ENCODE measurements at places on chromosomes 3 and 15.

DNA sequence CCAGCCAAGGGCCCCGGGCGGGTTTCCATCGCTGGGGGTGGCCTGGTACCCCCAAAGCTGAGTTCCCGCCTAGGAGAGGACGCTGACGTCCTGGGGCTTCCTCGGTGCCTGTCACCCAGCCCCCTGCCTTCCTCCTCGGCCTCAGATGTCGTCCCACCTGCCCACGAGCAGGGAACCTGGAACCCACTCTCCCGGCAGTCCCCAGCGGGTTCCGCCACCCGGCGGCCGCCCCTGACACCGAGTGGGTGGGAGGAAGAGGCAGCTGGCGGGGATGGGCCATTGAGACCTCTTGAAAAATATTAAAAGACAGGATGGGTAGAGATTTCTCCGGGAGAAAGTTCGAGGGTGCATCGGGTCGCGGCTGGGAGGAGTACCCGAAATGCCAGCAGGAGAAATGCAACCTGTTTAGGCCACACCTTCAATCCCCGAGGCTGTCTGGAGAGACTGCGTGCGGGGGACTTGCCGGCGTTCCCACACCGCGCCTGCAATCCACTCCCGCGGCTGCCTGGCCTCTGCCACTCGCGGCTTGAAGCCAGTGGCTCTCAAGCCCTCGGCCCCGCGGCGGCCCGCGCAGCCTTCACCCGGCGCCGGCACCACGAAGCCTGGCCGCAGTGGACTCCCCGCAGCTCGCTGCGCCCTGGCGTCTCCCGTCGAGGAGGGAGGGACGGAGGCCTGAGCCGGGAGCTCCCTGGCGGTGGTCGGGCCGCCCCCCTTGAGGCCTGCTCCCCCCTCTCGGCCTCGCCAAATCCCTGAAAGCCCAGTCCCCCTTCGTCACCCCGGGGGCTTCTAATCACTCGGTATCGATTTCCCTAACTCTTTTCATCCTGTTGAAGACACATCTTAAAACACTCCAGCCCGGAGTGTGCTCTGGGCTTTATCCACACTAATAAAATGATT lies 8.6 kb upstream of the NR2F2 start:
- peak; percentile 78 for DNase-seq

GRCh38 chr3:171831936-171832335 lies 11.2 kb upstream of the TMEM212 start:
- DNase-seq: no peak

DNA sequence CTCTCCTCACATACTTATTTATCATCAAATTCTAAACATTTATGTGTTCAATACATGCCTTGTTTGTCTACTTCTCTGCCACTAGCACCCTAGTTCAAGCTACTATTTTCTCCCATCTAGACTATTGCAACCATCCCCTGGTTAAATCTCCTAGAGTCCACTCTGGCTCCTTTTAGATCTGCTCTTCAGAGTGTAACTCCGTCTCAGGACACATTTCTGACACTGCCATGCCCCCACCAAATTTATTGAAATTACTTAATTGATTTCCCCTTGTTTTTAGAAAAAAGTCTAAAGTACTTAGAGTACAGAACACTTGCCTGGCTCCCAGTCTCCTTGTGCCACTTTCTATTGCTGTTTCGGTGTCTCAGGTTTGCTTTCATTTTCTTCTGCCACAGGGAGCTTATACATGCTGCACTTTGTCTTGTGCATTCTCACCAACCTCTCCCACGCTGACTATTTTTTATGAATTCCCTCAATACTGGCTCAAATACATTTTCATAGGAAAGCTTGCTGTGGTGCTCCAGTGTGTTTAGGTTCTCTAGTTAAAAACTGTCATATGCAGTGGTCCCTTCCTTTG lies 792.3 kb downstream of the DIPK2A start:
- no peak for DNase-seq

DNA sequence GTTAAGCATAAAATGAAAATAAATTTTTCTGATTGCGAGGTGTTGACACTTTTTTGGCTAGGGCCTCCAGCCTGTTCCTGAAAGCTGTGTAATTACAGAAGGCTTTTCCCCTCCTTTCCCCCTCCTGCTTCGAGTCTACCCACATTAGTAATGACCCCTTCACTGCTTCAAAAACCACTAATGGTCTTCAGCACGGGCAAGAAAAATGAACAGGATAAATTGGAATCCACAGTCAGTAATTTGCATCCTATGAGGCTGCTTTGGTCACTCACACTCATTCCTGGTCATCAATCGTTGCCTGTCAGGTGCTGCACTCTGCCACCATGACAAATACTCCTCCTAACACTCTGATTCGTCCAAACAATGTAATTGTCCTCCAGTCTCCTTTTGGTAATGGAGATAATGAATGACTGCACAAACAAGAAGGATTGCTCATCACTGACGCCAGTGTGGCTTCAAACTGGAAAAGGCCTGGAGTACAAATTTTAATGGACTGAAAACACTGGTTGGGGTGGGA lies 148.6 kb downstream of the MEIS2 start:
- peak; percentile 15 for DNase-seq

GRCh38 chr3:54171509-54171908 lies 49.2 kb downstream of the CACNA2D3 start:
- no peak for DNase-seq

GRCh38 chr15:78083687-78084448 lies 6.4 kb upstream of the TBC1D2B start:
- no peak for DNase-seq

DNA sequence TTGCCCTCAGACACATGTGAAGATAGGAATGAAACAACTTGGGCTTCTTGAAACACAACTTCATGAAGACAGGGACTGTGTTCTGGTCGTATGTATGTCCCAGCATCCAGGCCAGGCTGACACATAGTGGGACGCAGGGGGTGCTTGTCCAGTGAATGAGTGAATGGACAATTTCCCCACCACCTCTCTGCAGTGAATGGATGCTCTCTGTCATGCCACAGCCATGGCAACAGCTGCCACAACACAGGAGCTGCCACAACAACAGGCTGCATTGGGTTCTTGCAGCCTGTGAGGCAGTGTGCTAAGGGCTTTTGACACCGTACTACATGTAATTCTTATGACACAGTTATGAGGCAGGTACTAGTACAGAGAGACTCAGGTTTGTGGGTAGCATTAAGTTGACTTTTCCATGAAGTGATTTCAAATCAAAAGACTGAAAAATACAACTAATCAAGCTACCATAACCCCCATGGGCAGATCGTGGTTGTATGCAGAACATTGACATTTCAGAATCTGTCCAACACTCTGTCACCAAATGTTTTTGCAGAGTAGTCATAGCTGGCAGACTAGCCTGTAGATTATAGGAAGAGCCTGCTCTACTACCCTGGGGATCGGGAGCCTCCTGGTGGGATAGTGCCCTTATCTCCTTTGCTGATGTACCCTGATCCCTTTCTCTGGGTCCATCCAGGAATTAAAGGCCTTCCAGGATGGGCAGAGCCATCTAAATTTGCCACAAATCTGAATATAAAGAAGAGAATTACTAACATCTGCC lies 40.8 kb downstream of the CLSTN2 start:
- no peak for DNase-seq

DNA sequence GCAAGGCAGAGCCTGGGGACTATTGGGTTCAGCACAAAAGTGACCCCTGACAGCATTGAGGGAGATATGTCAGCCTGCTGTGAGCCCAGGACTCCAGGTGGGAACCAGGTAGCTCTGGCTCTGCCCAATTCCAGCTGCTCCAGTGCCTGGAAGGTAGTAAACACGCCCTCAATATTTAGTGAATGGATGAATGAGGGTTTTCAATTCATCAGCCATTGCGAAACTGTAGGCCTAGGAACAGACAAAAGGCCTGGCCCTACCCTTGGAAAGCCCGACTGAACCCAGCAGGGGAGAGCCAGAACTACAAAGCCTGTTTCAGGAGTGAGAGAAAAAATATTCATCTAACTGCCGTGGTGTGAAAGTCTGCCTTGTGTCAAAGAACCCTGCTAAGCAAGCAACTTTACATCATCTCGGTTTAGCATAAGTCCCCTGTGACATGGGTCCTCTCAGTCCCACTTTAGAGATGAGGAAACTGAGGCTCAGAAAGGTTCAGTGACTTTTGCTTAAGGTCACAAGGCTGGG lies 8.1 kb upstream of the CSK start:
- peak; percentile 73 for DNase-seq

- DNase-seq: no peak
Measured at GRCh38 chr3:41163006-41163405, 36.3 kb upstream of the CTNNB1 start.

- peak; percentile 45 for DNase-seq
Measured at GRCh38 chr3:46849045-46849631, 14.1 kb downstream of the MYL3 start.

GRCh38 chr15:29616512-29616911 lies 205.8 kb downstream of the TJP1 start:
- no peak for DNase-seq

DNA sequence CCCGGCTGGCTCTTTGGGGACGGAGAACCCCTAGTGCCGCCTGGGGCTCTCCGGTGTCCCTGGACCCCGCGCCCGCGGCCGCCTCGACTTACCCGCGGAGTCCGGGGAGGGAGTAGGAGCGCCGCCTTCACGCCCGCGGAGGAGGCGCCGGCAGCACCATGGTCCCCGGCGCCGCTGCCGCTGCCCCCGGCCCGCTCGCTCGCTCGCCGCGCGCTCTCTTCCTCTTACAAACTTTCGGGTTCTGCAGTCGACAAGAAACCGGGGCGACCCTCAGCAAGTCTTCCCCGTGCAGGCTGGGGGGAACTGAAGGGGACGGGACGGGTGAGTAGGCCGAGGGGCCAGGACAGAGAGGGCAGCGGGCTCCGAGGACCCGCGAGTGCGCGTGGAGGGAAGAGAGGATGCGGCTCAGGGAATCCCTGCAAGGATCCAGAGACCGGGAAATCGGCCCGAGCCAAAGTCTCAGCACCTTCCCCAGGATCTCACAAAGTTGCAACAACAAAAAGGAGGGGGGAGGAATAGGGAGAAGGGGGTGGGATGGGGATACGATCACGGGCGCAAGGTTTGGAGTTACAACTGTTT lies 2.0 kb downstream of the FOXP1 start:
- DNase-seq: peak; percentile 65

GRCh38 chr3:113231391-113231790 lies 20.0 kb downstream of the BOC start:
- DNase-seq: no peak

All from neural progenitor cell (in vitro differentiated cells).